ENCODE measurements at places on chromosomes 11 and 22.

DNA sequence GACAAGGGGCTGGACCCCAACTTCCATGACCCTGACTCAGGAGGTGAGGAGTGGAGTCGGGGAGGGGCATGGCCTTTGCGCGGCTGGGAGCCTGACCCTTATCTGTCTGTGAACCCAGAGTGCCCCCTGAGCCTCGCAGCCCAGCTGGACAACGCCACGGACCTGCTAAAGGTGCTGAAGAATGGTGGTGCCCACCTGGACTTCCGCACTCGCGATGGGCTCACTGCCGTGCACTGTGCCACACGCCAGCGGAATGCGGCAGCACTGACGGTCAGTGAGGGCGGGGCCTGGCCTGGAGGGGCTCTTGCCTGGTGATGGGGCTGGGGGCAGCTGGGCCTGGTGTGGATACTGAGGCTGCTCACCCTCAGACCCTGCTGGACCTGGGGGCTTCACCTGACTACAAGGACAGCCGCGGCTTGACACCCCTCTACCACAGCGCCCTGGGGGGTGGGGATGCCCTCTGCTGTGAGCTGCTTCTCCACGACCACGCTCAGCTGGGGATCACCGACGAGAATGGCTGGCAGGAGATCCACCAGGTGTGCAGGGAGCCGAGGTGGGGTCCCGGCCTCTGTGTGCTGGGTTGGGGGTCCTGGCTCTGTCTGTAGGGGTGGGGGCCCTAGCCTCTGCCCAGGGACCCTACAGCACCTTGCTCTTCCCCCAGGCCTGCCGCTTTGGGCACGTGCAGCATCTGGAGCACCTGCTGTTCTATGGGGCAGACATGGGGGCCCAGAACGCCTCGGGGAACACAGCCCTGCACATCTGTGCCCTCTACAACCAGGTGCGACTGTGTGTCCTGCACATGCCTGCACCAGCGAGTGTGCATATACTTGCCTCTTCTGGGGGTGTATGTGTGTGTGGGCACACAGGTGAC lies 6.3 kb downstream of the SHANK3 start:
- DNase-seq = no peak

DNA sequence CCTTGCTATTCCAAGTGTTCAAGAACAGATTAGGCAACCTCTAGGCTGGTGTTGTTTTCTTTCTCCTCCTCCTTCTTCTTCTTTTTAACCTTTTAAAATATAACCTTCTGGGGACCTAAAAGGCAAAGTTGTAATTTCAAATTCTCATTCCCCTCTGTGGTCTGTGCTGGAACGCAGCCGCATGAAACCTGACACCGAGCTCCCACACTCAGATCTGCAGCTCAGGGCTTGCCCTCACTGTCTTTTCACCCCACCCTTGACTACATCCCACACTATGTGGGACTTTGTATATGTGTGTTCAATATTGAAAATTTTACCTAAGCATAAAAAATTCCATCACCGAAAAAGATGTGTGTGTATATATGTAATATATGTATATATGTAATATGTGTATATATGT lies 62.0 kb upstream of the ARHGAP42 start:
- no peak for DNase-seq

DNA sequence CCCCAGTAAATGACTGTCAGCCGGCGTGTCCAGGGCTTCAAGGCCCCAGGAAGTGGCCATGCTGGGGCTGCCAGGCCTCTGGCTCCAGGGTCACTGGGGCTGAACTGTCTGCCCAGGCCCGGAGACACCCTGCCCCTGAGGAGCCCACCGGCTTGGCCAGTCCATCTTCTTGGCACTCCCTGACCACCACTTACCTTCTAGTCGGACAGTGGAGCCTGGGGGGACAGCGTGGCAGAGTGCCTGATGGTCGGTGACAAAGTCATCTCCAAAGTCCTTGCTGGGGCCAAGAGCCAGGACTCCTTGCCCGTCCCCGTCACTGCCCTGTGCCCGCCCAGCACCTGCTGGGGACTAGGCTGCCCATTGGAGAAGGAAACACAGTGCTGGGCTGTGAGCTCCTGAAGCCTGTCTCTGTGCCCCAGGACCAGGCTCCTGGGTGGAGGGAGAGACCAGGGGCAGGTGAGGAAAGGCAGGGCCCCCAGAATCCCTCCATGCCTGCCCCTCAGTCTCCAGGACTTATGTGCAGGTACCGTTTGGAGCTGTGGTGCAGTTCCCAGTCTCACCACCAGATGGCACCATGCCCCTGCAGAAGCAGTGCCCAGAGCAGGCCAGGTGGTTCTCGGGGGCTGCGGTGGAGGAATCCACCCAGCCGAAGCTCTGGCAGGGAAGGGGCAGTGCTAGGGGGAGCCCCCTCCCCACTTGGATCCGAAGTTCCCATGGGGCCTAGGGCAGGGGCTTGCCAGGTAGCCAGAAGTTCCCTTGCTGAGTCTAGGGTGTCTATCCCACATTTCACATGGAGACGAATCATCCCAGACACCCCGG lies 6.0 kb upstream of the CCDC188 start:
- peak; percentile 39 for DNase-seq

DNA sequence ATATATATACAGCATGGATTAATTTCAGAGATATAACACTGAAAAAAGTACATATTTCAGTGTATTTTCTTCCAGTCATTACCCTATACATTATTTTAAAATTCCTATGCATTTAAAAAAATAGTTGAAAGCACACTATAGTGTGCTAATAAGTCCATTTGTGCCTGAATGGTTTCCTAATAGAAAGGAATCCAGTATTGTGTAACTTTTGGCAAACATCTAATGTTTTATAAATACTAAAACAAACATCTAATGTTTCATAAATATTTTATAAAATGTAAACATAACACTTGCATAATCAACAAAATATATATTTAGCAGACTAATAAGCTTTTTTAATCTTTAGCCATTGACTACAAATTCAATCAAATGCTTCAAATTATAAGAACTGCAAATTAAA lies 126.6 kb upstream of the FIBIN start:
- no peak for DNase-seq

DNA sequence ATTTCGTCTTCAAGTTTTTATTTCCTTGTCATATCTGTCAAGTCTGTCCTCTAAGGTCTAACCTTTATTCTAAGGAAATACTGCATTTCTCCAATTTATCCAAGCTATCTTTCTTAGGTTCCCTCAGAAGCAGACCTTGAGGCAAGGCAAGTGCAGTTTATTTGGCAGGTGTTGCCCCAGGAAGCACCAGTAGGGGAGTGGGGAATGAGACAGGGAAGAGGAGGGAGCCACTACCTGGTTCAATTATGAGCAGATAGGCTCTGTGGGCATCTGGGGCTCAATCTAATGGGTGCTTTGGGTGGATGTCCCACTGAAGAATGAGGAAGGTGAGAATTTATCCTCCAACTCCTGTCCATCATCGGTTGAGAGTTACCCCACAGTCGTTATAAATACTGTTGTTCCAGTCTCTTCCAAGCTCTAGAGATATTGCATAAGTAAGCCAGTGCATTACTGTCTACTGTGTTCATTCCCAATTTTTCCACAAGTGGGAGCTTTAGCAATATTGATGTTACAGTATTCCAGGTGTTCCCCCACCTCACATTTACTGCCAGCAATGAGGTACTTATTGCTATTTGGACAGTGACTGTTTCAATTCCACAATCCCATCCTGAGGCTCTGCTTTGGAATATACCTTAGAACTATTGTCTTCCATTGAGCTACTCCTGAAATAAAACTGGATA lies 154.9 kb upstream of the CEP126 start:
- DNase-seq = no peak

GRCh38 chr11:23494981-23495380 lies 634.7 kb upstream of the CCDC179 start:
- DNase-seq = no peak

- no peak for DNase-seq
These were observed 70.8 kb upstream of the MYOD1 start for GRCh38 chr11:17648528-17648927.

- no peak for DNase-seq
These were observed 9.6 kb upstream of the TP53I11 start for GRCh38 chr11:44960200-44960845.

DNA sequence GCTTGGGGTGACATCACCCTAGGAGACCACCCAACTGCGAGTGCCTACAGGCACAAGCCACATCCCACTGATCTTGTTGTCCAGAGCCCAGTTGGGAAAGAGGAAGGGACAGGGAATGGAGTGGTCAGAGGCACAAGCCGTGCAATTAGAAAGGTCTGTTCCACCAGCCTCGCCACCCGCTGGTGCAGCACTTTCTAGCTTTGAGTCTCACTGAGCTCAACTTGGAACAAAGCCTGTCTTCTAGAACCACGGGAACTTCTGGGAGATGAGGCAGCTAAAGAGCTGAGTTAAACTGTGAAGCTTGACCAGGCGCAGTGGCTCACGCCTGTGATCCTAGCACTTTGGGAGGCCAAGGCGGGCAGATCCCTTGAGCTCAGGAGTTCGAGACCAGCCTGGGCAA lies 29.3 kb downstream of the TPBGL start:
- no peak for DNase-seq

DNA sequence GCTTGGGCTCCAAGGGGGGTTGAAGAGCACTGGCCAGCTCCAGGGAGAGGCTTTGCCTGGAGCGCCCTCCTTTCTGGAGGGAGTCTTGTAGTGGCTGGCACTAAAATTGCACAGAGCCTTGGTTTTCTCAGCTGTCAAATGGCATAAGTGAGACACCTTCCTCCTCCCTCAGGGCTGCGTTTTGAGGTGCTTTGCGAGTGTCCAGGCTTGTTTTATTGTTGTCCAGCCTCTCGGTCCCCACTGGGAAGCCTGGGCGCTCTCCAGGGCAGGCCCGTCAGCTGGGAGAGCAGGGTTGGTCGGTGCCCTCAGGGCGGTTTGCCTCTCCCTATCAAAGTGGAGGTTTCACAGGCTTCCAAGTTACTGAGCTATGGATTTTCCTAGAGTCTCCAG lies 149.3 kb upstream of the B3GAT1 start:
- no peak for DNase-seq

DNA sequence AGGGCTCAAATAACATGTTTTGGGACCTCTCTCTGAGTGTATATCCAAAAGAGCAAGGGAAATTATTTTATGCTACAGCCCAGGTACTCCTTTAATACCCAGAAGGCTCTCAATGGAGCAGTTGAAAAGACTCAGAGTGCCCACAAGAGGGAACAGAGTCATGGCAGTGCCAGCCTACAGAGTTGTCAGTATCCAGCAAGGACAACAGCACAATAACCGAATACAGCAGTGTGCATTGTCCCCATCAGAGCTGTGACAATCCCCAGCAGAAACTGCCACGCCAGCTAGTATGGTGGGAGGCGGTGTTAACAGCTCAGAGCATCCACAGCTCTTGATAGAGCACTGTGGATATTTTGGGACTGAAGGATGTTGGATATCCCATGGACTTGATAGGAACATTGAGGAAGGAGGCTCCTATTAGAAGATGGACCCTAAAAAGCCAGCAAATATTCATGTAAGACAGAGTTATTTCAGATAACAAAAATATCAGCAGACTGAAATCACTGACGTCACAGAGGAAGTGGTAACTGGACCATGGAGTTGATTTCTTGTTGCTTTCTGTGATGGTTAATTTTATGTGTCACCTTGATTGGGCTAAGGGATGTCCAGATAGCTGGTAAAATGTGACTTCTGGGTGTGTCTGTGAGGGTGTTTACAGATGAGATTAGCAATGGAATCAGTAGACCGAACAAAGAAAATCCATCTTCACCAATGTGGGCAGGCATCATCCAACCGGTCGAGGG lies 17.7 kb upstream of the PAFAH1B2 start:
- DNase-seq = no peak

DNA sequence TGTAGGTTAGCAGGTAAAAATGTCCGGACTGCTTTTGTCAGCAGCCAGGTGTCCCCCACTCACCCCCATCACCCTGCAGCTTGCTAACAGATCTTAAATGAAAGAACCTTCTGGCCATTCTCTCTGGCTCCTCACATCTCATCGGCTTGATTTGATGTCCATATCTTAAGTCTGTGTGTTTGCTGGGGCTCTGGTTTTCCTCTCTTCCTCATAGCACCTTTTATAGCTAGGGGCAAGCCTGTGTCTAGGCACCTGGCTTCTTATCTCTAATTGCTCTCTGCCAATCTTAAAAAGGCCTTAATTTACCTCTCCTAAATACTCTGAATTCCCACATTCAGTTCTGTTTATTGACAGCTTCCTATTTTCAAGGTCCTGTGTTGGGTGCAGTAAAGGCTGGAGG lies 72.0 kb downstream of the ARHGAP42 start:
- no peak for DNase-seq

GRCh38 chr11:118789501-118790356 lies 1.2 kb downstream of the DDX6 start:
- DNase-seq = no peak

DNA sequence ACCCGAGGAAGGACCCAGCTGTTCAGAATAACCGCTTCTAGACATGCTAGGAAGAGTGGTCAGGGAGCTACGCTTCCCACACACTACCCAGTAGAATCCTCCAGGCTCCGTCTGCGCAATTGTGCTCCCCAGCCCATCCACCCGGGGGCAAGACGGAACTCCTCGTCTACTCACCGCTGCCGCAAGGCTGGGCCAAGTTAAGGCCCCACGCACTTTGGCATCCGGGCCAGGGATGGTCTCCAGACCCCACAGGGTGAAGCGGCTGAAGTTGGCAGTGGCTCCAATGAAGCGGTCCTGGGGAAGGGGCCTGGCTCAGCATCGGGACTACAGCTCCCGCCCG lies 757 bp downstream of the RNASEH2C start:
- no peak for DNase-seq

- no peak for DNase-seq
These were observed 125.3 kb upstream of the TBCEL start for GRCh38 chr11:120898568-120898967.

DNA sequence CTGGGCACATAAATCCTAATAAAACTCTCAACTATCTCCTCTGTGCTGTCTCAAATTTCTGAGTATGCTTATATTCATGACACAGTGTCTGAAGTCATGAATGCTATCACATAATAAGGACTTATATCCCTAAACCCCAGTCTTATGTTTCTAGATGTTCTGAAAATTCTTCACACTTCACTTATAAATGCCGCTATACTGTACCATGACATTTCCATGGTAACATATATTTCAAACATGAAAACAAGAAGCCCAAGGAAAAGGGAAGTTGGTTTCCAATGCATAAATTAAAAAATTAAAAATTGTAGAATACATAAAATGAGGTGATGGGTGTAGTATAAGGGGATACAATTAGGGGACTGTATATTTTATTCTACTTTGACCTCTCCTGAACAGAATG lies 11.7 kb downstream of the GVQW3 start:
- DNase-seq = no peak

DNA sequence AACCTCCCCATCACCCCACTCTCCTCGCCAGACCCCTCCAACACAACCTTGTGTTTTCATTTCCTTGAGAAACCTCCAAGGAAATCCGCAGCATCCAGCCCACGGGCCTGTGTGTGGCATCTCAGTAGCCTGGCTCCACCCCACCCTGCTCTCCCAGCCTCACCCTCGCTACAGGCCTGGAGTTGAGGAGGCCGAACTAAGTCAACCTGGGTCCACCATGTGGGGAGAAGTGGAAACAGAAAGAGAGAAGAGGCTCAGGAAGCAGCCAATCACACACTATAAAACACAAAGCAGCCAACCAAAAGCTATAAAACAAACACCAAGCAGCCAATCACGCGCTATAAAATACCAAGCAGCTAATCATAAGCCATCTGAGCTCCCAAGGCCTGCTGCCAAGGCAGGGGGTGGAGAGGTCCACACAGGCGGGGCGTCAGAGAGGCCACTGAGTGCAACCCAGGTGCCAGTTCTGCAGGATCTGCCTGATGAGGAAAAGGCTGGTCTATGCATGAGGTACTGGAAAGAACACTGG lies 72.0 kb downstream of the MICAL3 start:
- no peak for DNase-seq

All from HFF-Myc (cell line).